ENCODE measurements at places on chromosomes 6 and 20.

GRCh38 chr6:149831308-149831820, 32.8 kb downstream of the LRP11 start:
- DNase-seq: no peak
- H3K36me3 ChIP-seq: peaks cover 1% of the 10 kb centered on the region
- no peak overlapping the region for H3K27ac ChIP-seq
- no peaks in the 10 kb centered on the region for H3K27me3 ChIP-seq

DNA sequence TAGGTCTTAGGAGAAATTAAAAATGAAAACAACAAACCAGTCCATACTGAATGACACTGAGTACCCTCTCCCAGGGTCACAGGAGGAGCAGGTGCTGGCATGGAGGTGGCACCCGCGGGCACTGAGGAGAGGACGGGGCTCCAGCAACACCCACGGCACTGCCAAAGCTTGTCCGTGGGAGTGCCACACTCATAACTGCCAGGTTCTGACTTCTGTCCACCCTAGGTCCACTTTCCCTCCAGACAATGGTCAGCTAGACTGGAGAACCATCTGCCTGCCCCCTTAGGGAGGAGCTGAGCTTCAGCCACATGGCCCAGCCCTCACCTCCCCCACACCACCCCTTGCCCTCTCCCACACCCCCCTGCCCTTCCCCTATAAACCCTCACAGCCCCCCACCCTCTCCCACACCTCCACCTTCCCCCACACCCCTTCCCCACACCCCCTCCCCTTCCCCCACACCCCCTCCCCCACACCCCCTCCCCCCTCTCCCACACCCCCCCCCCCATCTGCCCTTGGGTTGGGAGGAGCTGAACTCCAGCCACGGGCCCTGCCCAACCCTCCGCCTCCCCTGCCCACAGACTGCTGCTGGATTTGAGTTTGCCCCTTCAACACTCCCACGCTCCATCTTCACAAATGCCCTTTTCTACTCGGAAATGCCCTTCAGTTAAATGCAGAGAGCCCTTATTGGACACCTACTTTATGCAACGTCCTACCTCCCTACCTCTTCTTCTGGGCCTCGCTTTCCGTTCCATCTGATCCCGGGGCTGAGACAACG, 129.6 kb downstream of the TAF4 start:
- no peaks in the 10 kb centered on the region for H3K36me3 ChIP-seq
- no peak for DNase-seq
- no peak overlapping the region for H3K27ac ChIP-seq
- no peaks in the 10 kb centered on the region for H3K27me3 ChIP-seq
- no peaks in the 10 kb centered on the region for H3K4me1 ChIP-seq
- H3K4me3 ChIP-seq: no peak overlapping the region

DNA sequence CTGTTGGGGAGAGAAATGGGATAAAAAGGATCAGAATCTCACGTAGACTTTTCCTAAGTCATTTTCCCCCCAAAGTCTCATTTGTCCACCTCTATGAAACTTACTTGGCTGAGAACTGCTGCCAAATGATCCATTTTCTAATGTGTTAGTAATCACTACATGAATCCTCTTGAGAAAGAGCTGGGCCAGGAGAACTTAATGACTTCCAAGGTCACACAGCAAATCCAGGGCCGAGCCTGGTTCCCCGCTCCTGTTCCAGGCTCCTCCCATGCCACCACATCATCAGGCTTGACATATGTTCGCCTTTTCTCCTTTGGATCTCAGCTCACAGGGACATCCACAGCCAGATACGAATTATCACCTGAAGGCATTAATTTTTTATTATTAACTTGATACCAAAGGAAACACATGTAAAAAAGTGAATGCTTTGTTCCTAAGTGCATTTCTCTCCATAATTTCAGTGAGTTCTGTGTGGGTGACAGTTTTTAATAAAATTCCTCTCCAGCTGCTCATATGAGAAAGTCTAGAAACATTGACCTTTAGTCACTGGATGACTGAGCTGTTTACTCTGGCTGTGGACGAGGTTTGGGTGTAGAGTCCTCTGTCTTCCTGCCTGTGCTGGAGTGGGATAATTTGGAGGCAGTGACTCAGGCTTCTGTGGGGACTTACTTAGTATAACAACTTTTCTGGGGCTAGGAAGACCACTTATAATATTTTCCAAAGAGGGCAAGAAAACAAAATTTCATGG, 276.3 kb downstream of the PAX1 start:
- H3K27me3 ChIP-seq: no peaks in the 10 kb centered on the region
- H3K27ac ChIP-seq: no peak overlapping the region
- no peak overlapping the region for H3K4me3 ChIP-seq
- H3K4me1 ChIP-seq: no peaks in the 10 kb centered on the region

- no peaks in the 10 kb centered on the region for H3K27me3 ChIP-seq
- no peak for DNase-seq
- no peak overlapping the region for H3K27ac ChIP-seq
- H3K36me3 ChIP-seq: no peaks in the 10 kb centered on the region
- H3K4me3 ChIP-seq: no peak overlapping the region
- H3K4me1 ChIP-seq: no peaks in the 10 kb centered on the region
These were observed 257.6 kb downstream of the LAMA2 start for GRCh38 chr6:129140526-129140925.
